ENCODE measurements at places on chromosomes 16 and 17.
A peak's percentile ranks its signal among the peaks of the same experiment; 100 is the strongest.

- DNase-seq, result no peak
Measured at GRCh38 chr17:8664456-8665126, 34.1 kb upstream of the MYH10 start.

GRCh38 chr17:31540602-31541307, 149.3 kb downstream of the RAB11FIP4 start:
- no peak for DNase-seq

DNA sequence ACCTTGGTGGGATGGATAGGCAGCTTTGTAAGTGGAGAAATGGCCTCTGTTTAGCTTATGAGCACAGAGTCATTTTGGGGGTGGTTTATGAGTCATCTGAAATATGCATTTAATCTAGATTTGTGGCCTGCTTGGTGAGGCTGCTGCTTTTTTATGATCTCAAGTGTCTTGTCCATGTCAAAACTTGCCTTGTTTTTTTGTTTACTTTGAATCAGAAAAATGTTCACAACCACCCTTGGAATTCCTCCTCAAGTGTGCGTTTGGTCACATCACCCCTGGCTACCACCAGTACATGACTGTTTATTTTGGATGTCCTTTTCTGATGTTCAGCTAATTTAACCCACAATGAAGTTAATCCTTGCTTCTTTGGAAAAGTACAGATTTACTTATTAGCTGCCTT, 64.6 kb downstream of the FTO start:
- no peak for DNase-seq

DNA sequence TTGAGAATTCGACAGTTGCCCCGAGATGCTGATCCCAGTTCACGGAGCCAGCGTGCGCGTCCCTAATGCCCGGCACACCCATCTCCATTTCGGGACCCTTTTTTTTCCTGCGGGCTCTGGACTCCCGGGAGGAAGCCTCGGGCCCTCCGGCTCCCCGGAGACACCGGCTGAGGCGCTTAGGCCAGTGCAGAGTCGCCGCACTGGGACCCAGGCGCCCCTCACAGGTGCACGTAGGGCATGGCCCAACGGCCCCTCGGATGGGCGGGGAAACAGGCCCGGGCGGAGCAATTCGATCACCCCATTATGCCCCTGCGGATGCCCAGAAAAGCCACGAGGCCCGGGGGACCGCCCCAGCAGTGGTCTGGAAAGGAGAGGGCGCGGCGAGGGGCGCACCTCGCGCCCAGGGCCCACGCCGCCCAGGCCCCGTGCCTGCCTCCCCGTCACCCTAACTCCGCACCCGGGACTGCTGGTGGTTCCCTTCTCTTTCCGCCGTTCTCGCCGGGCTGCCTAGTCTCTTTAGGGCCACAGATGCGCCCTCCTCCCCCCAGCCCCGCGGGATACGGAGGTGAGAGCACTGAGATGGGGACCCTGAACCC, 18.5 kb upstream of the ZFHX3 start:
- DNase-seq, result no peak

DNA sequence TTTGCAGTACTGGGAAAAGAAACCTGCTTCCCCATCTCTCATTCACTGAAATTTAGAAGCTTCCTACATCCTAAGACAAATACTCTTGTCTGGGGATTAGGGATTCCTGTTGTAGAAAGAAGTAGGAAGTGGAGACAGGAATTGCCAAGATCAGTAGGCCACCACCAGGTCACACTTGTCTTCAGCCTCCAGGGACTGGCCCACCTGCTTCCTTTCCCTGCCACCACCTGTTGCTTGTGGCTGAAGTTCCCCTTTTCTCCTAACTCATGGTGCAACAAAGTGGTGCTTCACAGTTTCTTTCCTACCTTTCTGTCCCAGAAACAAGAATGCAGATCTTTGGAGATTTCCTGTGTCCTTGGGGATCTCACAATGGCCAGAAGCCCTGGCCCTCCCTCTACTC, 82.4 kb downstream of the WNT3 start:
- no peak for DNase-seq

DNA sequence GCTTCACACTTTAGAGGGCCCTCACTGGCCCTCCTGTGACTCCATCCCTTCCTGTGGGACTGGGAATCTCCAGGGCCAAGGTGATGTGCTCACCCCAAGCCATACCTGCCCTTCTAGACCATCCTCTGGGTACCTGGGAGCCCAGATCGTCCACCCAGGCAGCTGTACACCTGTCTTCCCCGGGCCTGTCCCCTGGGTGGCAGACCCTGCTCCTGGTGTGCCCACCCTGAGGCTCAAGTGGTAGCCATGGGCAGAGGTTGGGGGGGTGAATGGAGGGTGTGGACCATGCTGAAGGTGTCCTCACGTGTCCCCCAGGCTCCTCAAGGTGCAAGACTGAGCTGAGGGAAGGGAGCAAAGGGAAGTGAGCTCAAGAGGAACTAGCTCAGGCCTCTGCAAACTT, 9.3 kb downstream of the CLEC10A start:
- DNase-seq, result no peak

- no peak for DNase-seq
Measured at GRCh38 chr16:81067166-81067565, 9.9 kb downstream of the C16orf46 start.

DNA sequence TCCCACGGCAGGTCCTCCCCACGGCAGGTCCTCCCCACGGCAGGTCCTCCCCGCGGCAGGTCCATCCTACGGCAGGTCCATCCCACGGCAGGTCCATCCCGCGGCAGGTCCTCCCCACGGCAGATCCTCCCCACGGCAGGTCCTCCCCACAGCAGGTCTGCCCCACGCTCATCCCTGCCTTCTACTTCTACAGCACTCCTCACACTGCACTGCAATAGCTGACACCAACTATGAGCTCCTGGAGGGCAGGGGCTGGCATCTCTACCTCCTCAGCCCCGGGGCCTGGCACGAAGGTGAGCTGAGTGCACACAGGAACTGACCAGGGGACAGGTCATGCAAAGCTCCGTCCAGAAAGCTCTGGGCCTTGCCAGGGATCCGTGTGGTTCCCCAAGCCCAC, 45.3 kb downstream of the RPH3AL start:
- DNase-seq, result no peak

DNA sequence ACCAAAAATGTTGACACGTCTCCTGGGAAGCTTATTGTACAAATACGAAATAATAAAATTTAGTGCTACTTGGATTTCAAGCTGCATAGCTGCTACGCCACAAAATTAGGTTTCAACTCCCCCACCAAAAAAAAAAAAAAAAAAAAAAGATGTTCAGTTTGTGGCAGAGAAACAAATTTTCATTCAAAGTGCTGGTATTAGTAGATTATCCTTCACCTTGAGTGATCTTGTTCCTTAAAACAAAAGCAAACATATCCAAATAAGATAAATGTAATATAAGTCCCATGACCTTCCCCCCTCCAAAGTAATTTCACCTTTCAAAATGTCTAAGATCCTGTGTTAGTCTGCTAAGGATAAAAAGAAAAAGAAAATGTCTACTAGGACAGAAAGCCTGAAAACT, 2.2 kb downstream of the TOB1 start:
- DNase-seq, result no peak

GRCh38 chr16:75025761-75026160, 26.9 kb downstream of the ZNRF1 start:
- no peak for DNase-seq

DNA sequence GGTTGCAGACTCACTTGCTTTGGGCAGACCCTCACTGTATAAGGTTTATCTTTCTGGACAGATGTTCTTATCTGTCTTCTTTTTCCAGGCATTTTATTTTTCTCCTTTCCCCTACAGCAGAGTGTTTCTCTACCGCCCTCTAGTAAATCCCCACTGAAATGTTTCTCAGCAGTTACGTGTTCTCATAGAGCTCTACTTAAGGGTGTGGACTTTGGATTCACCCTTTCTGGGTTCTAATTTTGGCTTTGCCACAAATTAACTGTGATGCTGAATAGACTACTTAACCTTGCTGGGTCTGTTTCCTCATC, 2.0 kb downstream of the ADAT1 start:
- DNase-seq, result no peak

DNA sequence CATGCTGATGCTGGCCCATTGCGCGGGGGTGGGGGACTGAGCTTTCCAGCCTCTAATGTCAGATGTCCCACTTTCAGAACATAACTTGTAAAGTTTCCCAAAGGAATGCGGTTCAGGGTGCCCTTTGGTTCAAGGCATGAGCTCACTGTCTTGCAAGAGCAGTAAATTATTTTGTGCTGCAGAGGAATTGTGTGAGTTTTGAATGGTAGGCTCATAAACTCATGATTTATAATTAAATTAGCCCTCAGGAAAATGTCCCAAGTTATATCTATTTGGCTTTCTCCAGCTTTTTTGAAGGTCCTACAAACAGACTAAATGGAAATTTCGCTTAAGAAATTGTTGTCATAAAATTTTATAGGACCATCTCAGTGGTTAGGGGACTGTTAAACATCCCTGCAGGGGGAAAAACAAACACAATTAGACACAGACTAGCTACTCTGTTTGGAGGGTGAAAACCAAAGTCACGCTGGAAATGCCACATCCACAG, 321.8 kb downstream of the HS3ST3B1 start:
- DNase-seq, result no peak

GRCh38 chr17:81066072-81066471, 31.1 kb downstream of the BAIAP2 start:
- DNase-seq, result no peak

DNA sequence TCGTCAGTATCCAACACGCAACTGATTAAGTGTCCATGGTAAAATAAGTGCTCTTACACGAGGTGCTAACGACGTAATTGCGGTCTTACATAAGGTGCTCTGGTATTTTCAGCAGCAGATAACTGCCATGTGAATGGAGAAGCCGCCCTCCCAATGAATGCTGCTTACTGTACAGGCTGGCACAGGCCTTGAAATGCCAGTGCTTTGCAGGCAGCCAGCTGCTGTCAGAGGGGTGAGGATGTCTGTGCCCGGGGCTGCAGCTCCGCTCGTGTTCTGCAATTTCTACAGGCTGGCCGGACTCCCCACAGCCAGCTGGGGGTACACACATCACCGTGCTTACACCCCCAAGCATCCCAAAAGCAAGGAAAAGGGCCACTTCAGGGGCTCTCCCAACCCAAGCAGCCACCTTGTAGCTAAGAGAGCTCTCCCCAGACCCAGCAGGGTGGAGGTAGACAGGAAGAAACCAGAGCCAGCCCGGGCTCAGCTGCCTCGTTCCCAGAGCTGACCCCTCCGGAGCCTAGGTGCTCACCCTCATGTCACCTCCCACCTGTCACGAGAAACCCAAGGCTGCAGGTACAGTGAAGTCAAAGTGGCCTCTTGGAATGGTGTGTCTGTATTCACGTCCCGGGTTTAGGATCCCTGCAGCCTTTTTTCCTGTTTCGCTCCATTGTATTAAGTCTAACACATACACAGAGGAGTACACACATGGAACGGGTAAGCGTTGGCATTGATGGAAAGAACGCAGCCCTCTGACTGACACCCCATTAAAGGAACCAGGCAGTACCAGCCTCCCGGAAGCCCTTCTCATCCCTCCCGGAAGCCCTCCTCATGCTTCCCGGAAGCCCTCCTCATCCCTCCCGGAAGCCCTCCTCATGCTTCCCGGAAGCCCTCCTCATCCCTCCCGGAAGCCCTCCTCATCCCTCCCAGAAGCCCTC, 27.2 kb upstream of the RPH3AL start:
- DNase-seq, result no peak

GRCh38 chr17:4501295-4501949, 2.7 kb downstream of the SPNS2 start:
- DNase-seq, result no peak

- DNase-seq, result no peak
Measured at GRCh38 chr16:68707340-68708152, 29.5 kb upstream of the CDH1 start.

GRCh38 chr16:68064791-68065365, 20.3 kb upstream of the NFATC3 start:
- DNase-seq, result peak; percentile 80

- DNase-seq, result peak; percentile 57
Measured at GRCh38 chr17:64281962-64282752, 19.1 kb upstream of the TEX2 start.

DNA sequence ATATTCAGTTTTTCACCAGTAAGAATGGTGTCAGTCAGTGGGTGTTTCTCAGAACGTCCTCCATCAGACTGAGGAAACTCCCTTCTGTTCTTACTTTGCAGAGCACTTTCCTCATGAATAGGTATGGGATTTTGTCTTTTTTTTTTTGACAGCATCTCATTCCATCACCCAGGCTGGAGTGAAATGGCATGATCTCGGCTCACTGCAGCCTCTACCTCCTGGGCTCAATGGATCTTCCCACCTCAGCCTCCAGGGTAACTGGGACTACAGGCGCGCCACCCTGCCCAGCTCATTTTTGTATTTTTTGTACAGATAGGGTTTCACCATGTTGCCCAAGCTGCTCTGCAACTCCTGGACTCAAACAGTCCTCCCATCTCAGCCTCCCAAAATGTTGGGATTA, 130.3 kb downstream of the ZNF778 start:
- DNase-seq, result no peak

DNA sequence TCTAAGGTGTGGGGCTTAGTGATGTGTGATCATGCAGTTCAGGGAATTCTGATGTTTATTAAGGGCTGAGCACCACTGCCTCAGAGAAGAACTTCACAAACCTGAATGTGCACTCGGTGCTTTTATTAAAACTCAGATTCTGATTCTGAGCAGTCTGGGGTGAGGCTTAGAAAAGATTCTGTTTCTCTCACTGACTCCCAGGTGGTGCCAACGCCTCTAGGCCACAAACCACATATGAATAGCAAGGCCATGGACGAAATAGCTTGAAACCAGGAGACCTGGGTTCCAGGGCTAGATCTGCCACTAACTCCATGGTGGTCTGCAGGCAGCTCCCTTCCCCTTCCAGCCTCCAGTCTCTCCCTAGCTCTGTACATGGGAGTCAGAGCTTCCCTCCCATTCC, 169.1 kb downstream of the HS3ST3B1 start:
- peak; percentile 48 for DNase-seq

DNA sequence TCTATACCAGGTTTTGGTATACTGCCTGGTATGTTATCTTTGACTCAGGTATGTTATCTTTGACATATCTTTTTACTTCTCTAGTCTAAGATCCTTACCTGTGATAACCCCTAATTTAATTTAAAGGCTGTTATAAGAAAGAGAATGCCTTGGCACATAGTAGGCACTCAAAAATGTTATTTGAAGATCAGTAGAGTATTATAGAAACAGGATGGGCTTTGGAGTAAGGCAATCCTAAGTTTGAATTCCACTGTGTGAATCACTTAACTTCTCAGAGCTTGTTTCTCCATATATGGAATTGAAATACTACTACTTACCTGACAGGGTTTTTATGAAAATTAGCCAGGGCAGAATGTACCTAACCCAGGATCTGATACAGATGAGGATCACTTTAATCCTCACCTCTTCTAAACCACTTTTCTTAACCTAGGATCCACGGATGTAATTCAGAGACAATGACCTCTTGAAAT, 1.2 kb downstream of the BRIP1 start:
- no peak for DNase-seq
